ENCODE measurements at places on chromosomes 5 and 9.

DNA sequence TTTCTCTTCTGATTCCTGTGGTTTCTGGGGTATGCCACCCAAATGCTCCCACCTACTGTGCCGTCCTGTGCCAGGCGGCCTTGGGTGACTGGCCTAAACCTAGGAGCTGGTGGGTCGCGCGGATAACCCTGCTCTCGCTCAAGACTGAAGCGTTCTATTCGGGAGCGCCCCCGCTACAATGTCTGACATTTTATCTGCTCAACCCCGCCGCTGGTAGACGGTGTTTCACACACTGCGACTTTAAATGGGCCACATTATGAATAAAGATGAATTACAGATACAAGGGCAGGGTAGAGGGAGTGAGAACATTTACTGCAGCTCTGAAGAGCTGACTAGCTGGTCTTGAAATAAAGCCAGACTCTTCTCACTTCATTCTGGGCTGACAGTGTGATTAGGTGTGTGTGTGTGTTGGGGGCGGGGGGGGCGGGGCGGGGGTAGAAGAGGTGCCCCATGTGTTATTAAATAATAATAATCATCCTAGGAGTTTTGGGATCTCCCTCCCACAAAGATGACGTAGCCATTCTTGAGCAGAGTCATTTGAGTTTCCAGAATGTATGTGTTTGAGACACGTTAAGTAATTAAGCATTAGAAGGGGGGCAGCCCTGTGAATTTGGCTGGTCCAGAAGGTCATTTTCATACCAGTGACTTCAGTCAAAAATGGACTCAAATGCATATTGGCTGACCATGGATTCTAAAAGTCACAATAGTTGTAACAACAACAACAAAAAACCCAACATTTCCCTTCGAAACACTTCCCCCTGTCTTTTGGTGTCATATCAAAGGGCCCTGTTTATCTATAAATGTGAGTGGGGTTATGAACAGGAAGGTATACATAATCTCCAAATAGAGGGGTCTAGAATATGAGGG, 1.0 kb upstream of the PTCH1 start:
- no peak for DNase-seq

GRCh38 chr5:154373326-154373725, 72.5 kb upstream of the SAP30L start:
- DNase-seq: no peak

DNA sequence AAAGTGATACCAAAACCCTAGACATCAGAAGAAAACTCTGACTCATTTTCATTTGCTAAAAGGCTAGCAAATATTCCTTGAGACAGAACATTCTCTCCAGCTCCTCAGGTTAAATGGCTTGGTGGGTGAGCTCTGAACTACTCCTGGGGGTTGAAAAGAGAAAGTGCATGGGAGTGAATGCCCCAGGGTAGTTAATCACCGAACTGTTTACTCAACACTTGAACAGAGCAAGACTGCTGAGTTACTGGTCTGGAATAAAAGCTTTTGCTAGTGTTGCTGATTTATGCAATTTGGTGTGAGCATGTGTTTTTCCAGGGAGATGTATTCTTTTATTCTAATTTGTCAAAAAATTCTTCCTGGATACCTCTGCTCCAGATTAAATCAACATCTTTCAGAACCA, 88.3 kb upstream of the PRDM9 start:
- DNase-seq: no peak

DNA sequence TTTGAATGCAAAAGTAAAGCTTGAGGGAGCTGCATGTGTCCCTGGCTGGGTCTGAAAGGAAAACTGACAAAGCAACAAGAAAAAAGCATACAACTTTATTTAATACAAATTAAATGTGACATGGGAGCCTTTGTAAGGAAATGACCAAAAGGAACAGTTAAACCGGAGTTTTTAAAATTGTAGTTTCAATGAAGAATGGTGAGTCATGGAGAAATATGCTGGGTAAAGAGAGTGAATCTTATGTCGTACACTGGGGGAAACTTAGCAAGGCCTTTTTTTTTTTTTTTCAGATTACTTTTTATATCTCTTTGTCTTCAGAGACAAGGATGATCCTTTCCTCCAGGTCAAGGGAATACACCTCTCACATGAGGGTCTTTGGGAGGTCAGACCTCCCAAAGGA, 50.1 kb upstream of the FBXL17 start:
- DNase-seq: no peak

GRCh38 chr5:87899721-87900131, 368.9 kb downstream of the TMEM161B start:
- no peak for DNase-seq

GRCh38 chr9:90432951-90433350, 209.7 kb downstream of the DIRAS2 start:
- DNase-seq: no peak

GRCh38 chr5:9619331-9620092, 10.6 kb downstream of the TAS2R1 start:
- DNase-seq: no peak

GRCh38 chr9:16974436-16974835, 104.0 kb upstream of the BNC2 start:
- DNase-seq: no peak

- no peak for DNase-seq
Measured at GRCh38 chr5:116569999-116570398, 4.6 kb downstream of the SEMA6A start.

DNA sequence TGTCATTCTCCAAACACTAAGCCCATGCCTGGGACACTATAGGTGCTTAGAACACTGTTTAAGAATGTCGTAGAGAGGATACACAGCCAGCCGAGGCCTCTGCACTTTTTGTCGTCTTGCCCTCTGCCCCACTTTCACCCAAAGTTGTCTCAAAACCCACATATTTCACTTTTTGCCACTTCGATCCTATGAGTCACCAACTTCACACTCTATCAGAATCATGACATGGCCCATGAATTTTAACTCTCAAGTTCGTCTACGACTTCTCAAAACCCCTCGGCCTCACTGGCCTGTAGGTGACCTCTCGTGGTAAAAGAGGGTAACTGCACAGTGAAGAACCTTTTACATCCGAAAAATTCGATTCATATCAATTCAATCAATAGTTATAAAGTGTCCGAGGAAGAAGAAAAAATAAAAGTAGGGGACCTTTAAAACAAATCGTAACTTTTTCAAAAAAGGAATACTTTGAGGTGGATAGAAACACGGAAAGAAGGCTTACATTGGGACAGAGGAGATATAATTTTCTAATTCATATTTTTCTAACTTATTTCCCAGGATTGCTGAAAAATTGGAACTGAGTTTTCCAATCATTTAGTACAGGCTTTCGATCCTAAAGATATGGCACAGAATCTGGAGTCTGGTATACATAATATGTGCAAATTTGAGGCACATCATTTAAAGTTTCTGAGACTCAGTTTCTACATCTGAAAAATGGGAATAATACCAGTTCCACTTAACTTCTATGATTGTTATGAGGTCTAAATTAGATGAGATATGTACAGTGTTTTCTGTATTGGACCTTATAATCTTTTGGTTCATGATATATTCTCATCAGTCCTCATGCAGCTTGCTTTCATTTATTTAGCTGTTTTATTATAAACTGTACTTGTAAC, 122.6 kb downstream of the APBA1 start:
- peak; percentile 40 for DNase-seq

GRCh38 chr5:113776832-113777525, 263.5 kb downstream of the YTHDC2 start:
- no peak for DNase-seq

GRCh38 chr9:134323741-134324358, 2.4 kb upstream of the RXRA start:
- DNase-seq: no peak

- no peak for DNase-seq
Measured at GRCh38 chr9:89541798-89542197, 43.9 kb upstream of the SEMA4D start.

DNA sequence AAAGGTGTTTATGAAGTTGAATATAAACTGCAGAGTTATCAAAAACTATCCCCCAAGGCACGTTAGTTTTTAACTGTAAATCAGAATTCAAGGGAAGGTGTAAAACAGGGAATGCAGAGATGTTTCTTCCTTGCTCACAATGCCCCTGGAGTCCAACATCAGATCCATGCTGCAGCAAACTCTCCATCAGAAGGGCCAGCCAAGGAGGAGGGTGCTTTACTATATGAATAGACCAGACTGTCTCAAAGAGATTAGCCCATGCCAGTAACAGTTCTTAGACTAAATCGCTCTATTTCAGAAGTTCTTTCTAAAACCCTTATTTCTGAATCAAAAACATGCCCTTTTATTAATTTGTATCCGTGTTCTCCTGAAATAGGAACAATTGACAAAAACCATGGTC, 362.8 kb upstream of the RPS23 start:
- no peak for DNase-seq

DNA sequence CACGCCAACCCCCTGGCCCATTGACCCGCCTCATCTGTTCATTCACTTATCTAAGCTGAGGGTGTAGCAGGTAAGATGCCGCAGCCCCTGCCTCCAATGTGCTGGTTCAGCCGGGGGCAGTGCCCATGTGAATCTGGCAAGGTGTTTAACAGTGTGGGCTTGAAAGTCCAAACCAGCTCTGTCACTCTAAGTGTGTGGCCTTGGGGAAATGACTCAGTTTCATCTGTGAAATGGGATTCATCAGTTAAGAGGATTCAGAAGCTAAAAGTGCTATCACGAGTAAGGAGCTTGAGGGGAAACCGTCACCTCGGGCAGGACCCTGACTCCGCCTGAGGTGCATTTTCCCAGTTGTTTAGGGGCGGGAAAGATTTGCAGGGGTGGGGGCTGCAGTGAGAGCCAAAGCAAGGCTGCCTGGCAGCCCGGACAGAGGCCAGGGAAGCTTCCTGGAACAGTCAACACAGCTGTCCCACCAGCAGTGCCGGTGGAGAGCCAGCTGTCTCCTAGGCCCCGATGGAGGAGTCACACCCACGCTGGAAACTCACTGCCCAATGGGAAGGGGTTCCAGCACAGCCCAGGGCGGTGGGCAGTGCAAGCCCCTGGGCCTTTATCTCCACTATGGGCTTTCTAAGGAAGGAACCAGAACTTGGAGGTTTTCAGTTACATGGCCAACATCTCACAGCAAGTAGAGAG, 9.7 kb upstream of the URM1 start:
- DNase-seq: no peak

DNA sequence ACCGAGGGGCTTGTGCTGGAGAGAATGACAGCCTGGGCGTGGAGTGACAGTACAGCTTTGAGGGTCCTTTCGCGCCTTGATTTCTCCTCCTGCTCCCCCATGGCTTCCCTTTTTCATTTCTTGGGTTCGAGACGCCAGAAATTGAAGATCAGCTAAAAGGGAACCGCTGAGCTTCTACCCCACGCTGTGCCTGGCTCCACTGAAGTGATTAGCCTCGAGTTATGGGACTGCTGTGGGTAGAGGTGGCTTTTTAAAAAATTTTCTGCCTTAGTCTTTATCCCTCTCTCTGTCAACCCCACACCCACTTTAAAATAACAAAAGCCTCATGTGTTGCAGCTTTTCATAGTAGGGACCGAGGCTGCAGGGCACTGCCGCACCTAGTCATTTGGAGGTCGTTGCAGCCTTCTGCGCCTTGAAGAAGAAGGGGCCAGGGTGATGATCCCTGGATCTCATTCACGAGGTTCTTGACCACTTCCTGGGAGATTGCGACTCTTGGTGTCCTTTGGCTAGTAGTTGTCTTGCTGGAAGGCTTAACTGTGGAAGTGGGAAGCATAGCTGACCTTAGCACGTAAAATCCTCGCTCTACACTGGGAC, 603 bp downstream of the PPIP5K2 start:
- no peak for DNase-seq

- DNase-seq: no peak
Measured at GRCh38 chr5:141706121-141706520, 24.1 kb upstream of the ARAP3 start.

Measured in CD4-positive, alpha-beta T cell treated with Interleukin-10 for 1 hour (primary cell).